ENCODE measurements at places on chromosomes 5 and 9.

GRCh38 chr9:12511726-12512125 is 181.5 kb upstream of the TYRP1 start:
- no peak for DNase-seq

DNA sequence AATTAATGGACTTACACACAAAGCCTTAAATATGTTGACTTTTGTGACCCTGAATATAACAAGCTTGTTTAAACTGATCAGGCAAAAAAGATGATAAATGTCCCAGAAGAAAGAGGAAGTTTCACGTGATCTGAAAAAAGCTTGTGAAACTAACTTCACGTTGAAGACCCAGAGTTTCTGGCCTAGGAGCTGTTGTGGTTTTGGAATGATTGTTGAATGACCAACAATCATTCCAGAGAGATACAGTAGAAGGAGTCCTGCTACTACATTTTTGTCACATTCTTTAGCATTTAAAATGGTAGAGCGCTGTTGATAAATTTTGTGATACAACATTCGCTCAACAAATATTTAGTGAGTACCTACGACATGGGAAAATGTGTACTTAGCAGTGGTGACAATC is 143.1 kb upstream of the FBN2 start:
- DNase-seq = no peak

DNA sequence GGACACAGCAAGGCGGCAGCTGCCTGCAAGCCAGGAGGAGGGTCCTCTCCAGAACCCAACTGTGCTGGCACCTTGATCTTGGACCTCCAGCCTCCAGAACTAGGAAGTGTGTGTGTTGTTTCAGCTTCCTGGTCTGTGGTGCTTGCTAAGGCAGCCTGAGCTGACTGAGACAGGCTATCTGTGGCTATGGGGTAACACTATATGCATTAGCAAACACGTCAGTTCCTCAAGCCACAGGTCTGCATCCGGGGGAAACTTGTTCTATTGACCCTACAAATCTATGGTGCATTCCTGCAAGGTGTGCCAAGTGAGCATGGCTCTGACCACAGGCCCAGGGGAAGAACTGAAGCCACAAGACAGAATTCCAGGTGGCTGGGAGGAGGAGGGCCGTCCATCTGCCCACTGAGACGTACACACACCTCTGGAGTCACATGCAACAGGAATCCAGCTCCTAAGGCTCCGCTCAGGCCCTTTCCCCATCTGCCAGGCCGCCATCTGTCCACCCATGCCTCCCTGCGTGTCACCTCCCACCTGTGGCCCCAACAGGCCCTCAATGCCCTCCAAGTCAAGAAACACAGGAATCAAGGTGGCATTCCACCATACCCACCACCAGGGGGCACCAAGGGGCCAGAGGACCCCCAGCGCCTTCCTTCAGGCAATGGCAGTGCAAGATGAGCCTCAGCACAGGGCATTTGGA is 174.9 kb downstream of the ROR2 start:
- DNase-seq = no peak

- DNase-seq = no peak
These were observed 227.5 kb downstream of the CACNA1B start for GRCh38 chr9:138105123-138105415.

DNA sequence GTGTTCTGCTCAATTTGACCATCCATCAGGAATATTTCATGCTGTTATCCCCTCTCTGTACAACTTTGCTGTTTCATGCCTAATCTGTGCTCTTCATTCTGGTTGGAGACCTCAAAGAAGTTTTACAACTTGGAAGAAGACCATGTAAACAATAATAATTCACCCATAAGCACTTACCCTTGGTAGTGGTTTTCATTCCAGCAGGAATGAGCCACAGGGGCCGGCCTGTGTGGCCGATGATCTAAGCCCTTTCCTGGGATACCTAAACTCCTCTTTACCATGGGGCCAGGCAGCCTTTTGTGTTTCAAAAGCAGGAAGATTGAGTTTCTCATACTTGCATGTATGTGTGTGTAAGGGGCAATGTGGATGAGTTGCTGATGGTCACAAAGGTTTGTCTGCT is 165.0 kb downstream of the FGF1 start:
- no peak for DNase-seq

DNA sequence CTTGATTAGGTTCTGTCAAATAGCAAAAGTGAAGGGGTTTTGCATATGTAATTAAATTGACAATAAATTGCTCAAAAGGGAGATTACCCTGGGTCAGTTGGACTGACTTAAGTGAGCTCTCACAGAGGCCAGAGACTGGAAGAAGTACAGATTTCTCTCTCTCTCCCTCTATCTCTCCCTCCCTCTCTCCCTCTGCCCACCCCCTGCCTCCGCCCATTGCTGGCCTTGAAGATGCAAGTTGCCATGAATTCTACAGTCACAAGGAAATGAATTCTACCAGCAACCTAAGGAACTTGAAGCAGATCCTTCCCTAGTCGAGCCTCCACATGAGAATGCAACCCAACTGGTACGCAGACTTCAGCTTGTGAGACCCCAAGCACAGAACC is 119.2 kb downstream of the LPAR1 start:
- DNase-seq = no peak

GRCh38 chr9:122286764-122287163 is 22.1 kb downstream of the MRRF start:
- DNase-seq = no peak

- no peak for DNase-seq
These were observed 108.0 kb upstream of the GHR start for GRCh38 chr5:42315214-42315613.

DNA sequence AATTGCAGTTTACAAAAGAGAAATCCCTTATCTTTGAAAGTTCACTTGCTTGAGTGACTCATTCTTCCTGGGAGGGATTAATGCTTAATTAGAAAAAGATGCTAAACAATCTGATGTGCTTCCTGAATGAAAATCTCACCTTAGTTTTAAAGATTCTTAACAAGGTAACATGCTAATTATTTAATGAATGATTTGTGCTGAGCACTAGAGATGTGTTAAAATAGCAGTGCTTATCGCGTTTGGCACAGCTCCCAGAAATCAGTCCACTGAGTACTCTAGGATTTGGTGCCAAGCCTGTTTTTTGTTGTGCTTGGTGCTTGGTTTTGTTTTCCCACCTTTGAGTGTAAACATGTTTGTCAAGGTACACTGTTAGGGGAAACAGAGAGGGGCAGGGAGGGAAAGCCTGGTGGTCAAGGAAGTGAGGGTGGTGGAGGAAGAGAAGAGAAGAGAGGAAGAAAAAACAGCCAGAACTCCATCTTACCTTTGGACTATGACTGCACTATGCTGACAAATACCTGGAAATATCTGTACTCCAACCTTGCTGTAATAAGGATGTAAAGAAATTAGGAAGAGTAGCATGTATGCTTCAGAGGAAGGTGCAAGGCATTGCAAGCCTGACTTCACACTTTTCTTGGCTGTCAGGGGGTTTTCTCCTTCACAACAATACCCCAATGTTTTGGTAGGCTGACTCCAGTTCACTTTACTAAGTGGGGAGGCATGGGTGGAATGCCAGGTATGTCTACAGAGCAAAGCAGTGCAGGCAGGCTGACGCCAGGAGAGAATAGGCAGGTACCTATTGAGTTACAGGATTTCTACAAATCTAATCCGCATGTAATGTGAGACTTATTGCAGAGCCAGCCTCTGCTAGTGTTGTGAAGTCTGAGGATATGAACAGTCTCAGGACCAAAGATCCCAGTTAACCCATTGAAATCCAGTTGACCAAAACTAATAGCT is 157.2 kb upstream of the ISL1 start:
- DNase-seq = no peak

- DNase-seq = no peak
These were observed 15.1 kb upstream of the TCF7 start for GRCh38 chr5:134099288-134099872.

DNA sequence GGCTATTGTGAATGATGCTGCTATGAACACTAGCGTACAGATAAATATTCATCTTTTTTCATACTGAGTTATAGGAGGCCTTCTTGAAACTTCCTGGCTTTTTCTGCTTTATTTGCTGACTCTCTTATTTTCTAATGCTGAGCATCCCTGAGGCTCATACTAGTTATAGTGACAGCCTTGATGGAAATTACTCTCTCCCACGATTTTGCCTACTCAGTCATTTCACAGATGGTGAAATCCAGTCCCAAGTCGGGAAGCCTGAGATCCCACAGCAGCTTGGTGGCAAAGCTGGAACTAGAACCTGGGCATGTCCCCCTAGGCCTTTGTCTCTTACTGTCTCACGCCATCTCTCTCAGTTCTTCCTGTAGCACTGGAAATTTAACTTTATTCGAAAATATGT is 22.4 kb downstream of the NANS start:
- DNase-seq = no peak

- no peak for DNase-seq
These were observed 7.8 kb upstream of the LMX1B start for GRCh38 chr9:126605792-126606482.

DNA sequence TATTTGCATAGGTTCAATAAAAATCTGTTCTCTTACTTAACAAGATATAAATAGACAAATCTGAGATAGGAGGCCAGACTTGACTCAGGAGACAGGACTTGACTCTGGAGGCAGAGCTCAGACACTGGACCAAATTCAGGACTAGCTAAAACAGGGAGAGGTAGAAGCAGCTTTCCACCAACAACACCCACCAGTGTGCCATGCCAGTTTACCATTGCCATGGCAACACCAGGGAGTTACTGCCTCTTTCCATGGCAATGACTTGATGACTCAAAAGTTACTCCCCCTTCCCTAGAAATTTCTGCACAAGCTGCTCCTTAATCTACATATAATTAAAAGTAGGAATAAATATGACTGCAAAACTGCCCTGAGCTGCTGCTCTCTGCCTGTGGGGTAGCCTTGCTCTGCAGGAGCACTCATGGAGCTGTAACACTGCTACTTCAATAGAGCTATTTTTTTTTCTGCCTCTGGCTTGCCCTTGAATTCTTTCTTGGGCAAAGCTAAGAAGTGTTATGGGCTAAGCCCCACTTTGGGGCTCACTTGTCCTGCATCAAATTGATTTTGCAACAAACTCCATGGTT is 473.0 kb downstream of the PLK2 start:
- DNase-seq = no peak

DNA sequence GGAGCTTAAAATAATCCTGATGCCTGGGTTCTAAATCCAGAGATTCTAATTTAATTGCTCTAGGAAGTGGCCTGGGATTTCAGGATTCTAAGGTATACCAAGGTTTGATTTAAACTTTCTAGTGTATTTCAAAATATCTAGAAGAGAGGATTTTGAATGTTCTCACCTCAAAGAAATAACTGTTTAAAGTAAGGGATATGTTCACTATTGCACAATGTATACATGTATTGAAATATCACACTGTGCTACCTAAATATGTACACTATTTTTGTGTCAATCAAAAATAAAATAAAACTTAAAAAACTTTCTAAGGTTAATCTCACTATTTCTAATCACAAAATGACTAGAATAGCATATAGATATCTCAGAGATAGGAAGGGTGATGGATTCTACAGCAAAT is 34.0 kb downstream of the TNFSF8 start:
- DNase-seq = no peak

DNA sequence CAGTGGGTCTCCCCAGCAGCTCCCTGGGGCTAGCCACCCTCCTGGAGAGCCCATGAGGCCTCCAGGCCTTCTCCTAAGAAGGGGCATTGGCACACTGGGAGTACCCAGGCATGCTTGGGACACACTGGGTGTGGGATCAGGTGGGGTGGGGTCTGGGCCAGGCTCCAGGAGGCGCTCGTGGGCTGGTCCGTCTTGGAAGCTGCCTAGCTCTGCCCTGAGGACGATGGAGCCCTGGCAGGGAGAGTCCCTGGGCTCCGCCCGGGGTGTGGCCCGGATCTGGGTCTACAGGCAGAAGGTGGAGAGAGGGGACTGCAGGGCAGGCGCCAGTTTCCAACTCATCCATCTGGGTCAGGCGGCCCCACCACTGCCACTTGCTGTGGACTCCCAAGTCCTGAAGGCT is 2.4 kb downstream of the PRRX2 start:
- no peak for DNase-seq

GRCh38 chr9:129402371-129402739 is 218.5 kb downstream of the C9orf50 start:
- no peak for DNase-seq

DNA sequence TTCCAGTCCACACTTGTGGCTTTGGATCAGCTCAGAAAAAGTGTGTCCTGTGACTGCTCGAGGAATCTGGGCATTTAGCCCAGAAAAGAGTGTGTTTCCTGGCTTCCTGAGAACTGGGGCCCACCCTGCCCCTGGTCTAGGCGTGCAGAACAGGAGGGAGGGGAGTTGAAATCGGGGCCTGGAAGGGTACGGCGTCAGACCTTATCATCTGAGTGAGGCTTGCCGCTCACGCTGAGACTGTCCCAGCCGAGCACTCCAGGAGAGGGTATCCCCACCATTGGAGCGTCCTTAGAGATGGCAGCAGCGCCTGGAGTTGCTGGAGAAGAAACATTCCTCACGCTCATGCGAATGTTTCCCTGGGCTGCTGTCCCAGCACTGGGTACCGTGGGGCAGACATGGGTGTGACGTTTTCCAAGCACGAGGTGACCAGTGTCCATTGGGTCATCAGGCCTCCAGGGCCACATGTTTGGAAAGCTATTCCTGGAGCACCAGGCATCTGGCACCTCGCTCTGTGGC is 22.5 kb downstream of the NEK6 start:
- DNase-seq = peak; percentile 80

GRCh38 chr9:78985084-78985738 is 586.6 kb upstream of the TLE4 start:
- DNase-seq = no peak

GRCh38 chr9:112905084-112905483 is 14.4 kb upstream of the SLC46A2 start:
- DNase-seq = no peak

- no peak for DNase-seq
These were observed 4.2 kb upstream of the NRARP start for GRCh38 chr9:137306066-137306849.

- no peak for DNase-seq
These were observed 154.2 kb upstream of the ZNF366 start for GRCh38 chr5:72661405-72661804.

GRCh38 chr9:109325089-109325488 is 4.2 kb upstream of the EPB41L4B start:
- no peak for DNase-seq

GRCh38 chr5:172556971-172557461 is 84.0 kb upstream of the NEURL1B start:
- peak; percentile 69 for DNase-seq

- no peak for DNase-seq
These were observed 191.5 kb downstream of the FBXL7 start for GRCh38 chr5:15691521-15691920.

All from right atrium auricular region (tissue), 2 donors.